GM04503 (cell line): ENCODE measurements at places on chromosomes 1 and 21.

DNA sequence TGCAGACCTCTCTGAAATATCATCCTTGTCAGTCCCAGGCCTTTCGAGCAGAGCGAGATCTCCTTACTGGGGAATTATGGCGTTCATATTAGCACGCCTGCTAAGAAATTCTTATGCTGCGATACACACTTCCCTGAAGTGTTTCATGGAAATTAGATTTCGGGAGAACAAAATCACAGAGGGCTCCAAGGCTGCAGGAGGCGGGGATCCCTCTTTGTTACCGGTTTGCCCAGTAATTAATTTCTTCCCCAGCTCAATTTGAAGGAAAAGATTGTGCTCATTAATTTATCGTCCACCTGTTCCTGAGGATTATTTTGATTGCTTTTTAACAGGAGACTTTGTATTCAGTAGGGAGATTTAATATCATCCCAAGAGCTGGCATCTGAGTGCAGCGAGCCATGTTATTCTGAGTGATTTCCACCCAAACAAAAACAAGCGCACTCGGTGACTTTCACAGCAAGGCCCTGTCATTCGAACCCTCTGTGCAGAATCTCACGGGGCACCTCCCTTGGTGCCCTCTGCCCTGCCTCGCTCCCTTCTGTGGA is 202.3 kb upstream of the GALNT2 start:
- DNase-seq: no peak

DNA sequence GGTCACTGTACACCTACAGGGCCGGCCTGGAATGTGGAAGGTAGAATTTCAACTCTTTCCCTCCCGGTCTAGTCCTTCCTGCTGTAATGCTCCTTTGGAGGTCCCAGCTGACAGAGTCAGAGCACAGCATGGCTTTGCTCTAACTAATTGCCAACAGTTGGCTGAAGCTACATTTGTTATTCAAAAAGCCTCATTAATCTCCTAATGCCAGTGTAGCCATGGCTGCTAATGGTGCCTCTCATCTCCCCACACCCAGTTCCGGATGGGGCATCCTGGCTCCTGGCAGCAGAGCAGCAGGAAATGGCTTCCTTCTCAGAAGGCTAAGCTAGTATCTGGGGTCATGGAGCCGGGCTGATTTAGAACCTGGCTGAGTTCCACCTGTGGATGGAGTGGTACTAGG is 18.7 kb upstream of the CAMK1G start:
- DNase-seq: no peak

- DNase-seq: peak; percentile 46
These were observed 27.4 kb downstream of the RABIF start for GRCh38 chr1:202861420-202862132.

DNA sequence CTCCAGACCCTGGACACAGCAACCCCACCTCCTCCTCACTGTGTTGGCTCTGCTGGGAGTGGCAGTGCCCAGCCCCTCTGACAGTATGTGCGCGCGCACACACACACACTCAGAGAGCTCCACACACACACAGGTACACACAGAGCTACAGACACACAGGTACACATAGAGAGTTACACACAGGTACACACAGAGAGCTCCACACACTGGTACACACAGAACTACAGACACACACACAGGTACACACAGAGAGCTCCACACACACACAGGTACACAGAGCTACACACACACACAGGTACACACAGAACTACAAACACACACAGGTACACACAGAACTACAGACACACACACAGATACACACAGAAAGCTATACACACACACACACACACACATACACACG is 6.3 kb upstream of the PRKCZ start:
- no peak for DNase-seq

GRCh38 chr1:172698224-172698623 is 39.3 kb downstream of the FASLG start:
- DNase-seq: no peak

DNA sequence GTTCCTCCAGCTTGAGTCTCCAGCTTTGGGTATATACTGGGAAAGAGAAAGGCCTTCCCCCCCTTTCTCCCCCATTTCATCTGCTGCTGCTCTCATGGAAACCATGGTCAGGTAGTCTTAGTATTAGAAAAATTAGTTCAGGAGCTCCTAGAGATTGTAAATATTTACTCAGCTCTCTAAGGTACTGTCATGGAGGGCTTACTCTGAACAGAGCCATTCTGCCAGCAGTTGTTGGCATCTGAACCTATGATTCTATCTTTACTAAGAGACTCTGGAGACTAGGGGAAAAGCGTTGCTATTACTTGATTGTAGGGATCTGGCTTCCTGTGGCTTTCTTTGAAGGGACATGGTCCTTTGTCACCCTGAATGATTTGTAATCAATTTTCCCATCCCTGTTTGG is 6.1 kb downstream of the INTS3 start:
- DNase-seq: no peak

DNA sequence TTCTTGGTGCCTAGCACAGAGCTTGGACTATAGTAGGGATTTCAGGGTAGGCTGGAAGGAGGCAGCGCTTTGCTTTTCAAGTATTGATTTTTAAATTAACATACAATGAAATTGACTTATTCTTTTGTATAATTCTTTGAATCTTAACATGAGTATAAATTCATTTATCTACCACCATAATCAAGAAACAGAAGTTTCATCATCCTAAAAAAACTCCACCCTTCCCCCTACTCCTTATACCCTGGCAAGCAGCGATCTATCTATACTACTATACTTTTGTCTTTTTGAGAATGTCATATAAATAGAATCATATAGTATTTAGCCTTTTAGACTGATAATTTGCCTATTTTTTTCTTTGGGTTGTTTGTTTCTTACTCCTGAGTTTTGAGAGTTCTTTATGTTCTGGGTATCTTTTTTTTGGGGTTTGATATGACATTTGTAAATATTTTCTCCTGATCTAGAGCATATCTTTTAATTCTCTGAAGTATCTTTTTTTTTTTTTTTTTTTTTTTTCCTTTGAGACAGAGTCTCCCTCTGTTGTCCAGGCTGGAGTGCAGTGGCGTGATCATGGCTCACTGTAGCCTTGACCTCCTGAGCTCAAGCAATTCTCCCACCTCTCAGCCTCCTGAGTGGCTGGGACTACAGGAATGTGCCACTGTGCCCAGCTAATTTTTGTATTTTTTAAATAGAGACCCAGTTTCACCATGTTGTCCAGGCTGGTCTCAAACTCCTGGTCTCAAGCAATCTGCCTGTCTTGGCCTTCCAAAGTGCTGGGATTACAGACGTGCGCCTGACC is 6.4 kb downstream of the RPS6KC1 start:
- no peak for DNase-seq

DNA sequence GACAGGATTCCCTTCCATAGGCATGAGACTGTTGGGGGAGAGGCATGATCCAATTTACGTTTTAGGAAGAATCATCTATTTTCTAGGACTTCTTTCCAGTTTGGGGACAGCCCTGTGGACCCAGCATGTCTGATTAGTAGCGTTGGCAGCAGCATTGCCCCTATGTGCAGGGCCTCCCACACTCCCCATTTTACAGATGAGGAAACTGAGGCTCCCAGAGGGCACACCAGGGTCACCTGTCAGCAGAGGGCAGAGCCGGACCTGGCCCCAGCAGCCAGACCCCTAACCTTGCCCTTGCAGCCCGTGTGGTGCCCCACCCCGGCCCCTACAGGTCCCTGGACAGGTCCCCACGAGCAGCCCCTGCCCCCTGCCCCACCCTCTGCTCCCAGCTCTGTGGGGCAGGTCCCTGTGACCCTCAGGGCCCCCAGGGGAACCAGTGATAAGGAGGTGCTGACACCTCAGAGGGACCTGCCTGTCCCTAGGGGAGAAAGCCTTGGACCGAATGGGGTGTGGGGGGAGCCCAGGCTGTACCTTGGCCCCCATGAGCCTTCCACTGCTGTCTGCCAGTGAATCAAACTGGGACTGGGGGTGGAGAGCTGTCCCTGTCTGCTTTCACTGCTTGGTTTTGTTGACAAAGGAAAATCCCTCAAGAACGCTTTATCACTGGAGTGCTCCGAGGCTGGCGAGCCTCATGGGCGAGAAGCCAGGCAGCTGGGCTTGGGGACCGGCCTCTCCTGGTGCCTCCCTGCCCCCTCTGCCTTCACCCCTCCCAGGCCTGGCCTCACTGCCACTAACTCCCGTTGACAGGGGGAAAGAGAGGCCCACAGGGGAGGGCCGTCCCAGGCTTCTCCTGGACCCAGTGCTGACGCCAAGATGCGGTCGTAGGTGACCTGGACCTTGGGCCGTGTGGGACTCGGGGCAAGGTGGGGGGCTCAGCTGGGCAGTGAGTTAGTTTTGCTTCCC is 39.4 kb upstream of the CCDC27 start:
- DNase-seq: no peak

- no peak for DNase-seq
These were observed at the start of gene MYOM3 for GRCh38 chr1:24111996-24112779. MYOM3 (minus strand) TSS chr1:24112135; CDS start chr1:24108636, 3,499 bp downstream.
